ENCODE measurements at places on chromosomes 4 and X. TPM values are rescaled to one million over a fixed set of nuclear protein-coding genes. Genes with fewer than 3 reads are reported as not detected.
A peak's percentile ranks its signal among the peaks of the same experiment; 100 is the strongest.

- DNase-seq = no peak
Observed at GRCh38 chr4:143186649-143187048, 1.9 kb downstream of the USP38 start.

DNA sequence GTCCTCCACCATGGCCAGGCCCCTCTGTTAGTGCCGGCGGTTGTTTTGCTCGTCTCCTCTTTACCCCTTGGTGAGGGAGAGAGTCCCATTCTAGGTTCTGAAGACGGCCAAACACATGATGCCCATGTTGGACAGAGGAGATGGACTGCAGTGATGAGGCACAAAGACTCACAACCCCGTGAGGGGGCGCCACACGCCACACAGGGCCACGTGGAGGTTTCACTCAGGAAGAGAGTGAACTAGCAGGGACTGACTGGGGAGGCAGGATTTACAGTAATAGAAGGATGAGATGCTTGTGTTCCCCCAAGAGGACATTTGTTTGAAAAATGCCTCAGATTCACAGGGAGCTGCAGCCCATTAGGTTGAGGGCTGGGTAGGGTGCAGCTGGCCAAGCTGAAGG, 655.3 kb upstream of the FRG1 start:
- DNase-seq = no peak

GRCh38 chrX:16577483-16578029, 72.4 kb upstream of the S100G start:
- DNase-seq = no peak

GRCh38 chrX:154648931-154649330, 4.4 kb downstream of the CTAG2 start:
- no peak for DNase-seq

DNA sequence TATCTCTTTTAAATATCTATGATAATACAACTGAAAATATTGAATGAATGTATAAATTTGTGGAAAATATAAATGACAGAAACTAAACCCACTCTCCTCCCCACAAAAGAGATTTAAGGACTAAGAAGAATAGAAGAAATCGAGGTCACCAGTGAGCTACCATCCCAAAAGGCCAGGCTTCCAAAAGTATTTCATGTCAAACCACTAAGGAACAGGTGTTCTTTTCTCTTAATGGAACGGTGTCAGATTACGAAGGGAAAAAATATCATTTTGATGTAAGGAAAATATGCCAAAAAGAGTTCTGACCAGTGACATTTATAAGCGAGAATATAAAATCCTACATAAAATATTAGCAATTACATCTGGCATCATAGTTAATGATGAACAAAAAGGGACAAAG, 13.6 kb upstream of the TCEAL4 start:
- DNase-seq = no peak

- no peak for DNase-seq
Observed at GRCh38 chr4:8860892-8861575, 10.6 kb downstream of the HMX1 start.

GRCh38 chr4:56995525-56995924, 16.8 kb downstream of the POLR2B start:
- DNase-seq = peak; percentile 69

Gene UGT2B15
- not detected for total RNA-seq

Gene DDX53
- not detected for total RNA-seq

Gene ZAR1
- total RNA-seq = not detected
